ENCODE measurements at places on chromosomes 3 and 15.

- no peak for DNase-seq
These were observed 26.3 kb downstream of the NSUN3 start for GRCh38 chr3:94089126-94089525.

DNA sequence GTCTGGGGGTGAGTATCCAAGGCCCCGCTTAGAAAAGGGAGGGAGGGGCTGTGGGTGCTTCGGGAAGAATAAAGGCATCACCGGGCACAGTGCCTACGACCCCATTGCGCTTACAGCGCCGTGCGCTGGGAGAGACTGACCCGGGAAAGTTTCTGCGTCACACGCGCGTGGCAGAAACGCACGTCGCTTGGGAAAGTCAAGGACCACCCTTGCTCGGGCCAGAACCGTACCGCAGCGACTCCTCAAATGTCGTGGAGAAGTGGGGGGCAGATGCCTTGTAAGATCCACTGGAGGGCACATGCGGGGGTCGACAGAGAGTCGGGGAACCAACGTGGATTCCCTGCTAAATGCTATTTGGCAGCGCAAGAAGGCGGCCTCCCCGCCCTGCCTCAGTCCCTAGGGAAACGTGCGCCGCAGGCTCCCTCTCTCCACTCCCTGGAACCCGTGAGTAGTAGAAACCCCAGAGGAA lies 2.4 kb downstream of the ADAMTS9 start:
- no peak for DNase-seq

DNA sequence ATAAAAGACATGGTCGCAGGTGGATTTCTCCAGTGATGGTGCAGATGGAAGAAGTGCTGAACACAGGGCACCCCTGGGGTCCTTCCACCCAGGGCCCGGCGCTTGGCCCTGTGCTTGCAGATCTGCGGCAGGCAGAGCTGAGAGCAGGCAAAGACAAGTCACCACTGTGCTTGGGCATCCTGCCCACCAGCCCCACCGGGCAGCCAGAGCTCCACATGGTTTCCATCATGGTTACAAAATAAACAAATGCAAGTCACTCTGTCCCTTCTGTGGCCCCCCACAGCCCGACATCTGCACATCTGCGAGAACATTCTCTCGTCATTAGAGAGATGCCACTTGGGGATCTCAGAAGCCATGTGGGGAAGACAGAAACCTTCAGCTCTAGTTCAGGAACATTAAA lies 37.6 kb upstream of the SFMBT1 start:
- no peak for DNase-seq

GRCh38 chr3:83321891-83322290 lies 1560.4 kb upstream of the GBE1 start:
- DNase-seq = no peak

DNA sequence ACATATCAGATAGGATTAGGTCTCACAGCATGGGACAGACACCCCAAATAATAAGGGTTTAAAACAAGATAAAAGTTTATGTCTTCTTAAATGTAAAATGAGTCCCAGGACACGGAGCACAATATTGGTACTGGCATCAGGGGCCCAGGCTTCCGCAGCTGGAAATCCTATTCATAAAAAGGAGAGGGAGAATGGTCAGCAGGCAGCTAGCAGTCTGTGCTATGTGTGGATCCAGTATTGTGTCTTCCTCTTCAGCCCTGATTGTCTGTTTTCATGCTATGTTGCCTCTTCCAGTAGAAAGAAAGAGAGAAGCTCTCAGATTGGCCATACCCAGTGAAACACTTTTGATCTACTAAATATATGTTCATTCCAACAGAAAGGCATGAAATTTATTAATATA lies 319.3 kb upstream of the SLCO3A1 start:
- no peak for DNase-seq

GRCh38 chr3:132650153-132650552 lies 9.5 kb downstream of the ACAD11 start:
- DNase-seq = no peak

GRCh38 chr15:64379216-64379960 lies 1.9 kb downstream of the PCLAF start:
- DNase-seq = no peak
